Kidney glomerular epithelial cell (primary cell): ENCODE measurements at places on chromosomes 7 and 10.

DNA sequence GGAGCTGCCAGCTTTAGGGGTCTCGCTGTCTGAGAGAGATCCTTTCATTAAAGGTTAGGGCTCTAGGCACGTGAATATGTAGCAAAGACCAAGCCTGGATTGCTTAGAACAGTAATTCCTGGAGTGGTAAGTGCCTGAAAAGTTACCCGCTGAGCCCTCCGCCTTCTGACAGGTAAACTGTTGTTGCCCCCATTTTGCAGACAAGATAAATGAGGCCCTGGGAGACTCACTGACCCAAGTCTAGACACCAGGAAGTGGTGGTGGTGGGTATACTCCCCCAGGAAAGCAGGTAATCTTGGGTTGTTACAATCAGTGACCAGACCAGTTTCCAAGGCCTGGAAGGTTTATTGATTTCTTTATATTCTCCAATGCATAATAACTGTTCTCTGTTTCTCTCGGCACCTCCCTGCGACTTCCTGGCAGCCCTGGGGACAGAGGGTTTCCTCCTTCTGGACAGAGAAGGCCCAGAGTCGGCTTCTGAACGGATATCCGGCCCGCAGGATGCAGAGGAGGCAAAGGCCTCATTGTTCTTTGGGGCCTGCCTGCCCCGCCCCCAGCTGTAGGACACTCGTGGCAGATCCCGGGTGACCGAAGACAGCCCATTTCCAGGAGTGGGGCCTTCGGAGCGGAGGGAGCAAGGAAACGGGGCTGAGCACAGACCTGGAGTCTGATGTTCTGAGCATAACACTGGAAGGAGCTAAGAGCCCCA lies 1.3 kb upstream of the GRK5 start:
- DNase-seq, result peak; percentile 64

DNA sequence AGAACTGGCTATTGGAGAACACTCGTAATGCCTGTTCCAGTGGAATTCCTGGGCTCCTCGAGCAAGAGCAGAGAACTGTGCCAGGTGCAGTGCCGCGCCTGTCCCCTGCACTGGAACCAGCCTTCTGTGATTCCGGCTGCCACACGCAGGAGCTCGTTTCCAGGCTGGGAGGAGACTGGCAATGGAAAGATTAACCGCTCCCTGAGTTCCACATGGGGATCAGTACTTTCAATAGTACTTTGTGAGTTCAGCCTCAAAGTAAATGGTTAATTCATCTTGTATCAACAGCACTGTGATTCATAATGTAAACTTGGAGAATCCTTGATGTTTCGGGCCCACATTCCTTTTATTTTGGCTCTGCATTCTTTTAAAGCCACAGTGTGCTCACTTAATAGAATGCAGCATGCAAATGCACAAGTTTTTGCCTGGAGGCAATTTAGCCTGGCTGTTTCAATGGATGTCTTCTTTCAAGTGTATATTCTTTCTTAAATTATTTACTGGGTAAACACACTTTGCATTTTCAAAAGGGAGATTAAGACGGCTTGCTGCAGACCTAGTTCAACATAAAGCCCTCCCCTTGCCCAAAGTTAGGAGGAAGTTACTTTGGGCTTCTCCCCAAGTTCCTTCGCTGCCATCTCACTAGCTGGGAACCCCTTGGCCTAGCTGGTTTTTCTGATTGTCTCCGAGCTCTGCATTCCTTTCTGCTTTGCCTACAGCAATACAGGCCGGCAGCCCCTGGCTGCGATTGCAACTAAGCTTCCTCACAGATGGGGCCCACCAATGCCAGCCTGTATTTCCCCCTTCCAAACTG lies 138.1 kb upstream of the TCF7L2 start:
- peak; percentile 96 for DNase-seq

GRCh38 chr10:133159950-133160825 lies at the start of gene KNDC1:
TSS of gene KNDC1 (plus strand) at chr10:133160219. CDS start at chr10:133160468, 249 bp downstream.
- DNase-seq, result no peak

DNA sequence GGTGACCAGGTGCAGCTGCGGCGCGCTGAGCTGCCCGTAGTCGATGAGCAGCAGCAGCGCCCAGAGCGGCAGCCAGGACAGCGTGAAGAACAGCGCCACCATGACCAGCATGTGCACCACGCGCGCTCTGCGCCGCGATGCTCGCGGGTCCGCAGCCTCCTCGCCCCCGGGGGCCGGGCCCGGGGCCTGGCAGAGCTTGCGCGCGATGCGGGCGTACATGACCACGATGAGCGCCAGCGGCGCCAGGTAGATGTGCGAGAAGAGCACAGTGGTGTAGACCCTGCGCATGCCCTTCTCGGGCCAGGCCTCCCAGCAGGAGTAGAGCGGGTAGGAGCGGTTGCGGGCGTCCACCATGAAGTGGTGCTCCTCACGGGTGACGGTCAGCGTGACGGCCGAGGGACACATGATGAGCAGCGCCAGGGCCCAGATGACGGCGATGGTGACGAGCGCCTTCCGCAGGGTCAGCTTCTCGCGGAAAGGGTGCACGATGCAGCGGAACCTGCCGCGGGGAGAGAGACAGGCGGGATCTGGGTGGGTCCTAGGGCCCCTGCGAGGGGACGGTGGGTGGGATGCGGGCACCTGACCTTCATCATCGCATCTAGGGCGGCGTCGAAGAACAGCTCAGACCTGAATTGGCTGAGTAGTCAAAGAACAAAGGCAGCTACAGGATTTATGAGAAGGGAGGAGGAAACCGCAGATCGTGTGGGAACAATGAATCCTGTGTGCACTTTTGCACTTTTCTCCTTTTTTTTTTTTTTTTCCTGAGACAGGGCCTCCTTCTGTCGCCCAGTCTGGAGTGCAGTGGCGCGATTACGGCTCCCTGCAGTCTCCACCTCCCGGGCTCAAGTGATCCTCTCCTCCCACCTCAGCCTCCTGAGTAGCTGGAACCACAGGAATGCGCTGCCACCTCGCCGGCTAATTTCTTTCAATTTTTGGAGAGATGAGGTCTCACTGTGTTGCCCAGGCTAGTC lies 22.4 kb upstream of the PPA1 start:
- peak; percentile 92 for DNase-seq

GRCh38 chr10:72308320-72308987 lies 34.7 kb downstream of the DDIT4 start:
- no peak for DNase-seq

- no peak for DNase-seq
Observed at GRCh38 chr7:43768201-43768886, 9.9 kb downstream of the BLVRA start.

DNA sequence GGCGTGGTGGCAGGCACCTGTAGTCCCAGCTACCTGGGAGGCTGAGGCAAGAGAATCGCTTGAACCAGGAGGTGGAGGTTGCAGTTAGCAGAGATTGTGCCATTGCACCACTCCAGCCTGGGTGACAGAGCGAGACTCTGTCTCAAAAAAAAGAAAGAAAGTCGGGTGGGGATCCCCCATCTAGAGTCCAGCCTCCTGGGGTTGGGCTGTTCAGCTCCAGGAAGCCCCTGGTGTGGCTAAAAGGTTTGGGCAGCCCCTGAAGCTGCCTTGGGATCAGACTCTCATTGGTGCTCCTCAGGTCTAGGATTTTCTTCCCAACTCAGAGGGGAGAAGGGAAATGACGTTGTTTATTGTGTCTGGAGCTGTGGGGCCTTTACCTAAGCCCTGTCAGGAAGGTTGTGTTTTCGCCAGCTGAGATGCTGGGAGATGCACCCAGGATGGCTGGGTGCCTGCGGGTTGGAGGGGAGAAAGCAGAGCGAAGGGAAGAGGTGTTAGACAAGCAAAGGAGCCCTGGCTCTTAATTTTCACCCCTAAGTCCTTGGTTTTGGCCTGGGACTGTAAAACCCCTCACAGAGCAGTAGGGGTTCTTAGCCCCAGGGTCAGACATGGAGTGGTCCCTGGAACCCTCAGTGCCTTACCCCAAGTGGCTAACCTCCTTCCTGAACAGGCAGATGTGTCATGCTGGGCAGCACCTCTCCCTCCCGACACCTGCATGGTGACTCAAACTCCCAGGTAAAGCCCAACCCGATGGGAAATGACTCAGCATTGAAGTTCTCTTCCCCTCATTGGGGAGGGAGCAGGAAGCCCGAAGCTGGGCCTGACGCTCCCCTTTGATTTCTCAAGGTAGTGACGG lies 21.1 kb downstream of the PLAU start:
- peak; percentile 23 for DNase-seq

GRCh38 chr10:64537928-64538327 lies 1016.7 kb downstream of the REEP3 start:
- DNase-seq, result no peak

DNA sequence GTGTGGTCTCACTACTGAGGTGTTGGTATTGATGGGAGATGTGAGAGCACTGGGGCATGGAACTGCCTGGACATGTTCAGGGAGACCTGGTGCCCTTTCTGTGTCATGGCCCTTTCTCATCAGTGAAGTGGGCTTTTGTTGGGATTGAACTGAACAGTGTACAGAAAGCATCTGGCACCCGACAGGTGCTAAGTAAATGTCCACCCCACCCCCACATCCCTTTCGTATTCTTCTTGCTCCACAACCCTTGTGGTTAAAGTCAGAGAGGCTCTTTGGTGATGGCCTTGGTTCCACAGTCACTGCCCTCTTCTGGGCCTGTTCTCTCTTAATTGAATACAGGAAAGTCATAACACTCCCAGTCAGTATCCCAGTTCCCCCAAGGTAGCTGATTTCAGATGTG lies 5.4 kb downstream of the NOM1 start:
- no peak for DNase-seq

DNA sequence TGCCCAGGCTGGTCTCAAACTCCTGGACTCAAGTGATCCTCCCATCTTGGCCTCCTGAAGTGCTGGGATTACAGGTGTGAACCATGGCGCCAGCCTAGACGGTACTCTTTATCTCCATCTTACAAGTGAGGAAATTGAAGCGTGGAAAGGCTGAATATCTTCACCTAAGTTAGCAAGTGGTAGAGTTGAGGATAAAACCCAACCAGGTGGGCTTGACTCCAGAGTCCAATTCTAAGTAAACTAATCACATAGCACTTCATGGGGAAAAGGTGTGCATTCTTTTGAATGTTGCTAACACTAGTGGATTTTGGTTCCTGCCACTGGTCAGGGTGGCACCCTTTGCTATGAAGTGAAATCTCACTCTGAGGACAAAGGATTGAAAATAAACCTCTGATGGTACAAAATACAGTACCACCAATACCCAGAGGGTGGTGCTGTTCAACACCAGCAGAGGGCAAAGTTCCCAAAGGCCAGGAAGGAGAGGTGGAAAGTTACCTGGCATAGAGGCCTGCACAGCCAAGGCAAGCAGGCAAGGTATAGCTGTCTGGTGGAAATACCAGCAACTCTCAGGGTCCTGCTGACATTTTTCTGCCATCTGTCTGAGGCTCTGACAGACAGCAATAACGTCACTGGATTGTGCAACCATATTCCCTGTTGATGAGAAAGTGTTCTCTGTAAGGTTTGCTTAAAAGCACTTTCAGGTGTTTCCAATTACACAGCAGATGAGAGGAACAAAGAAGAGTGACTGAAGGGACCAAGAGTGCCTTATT lies 17.6 kb downstream of the ZDHHC16 start:
- peak; percentile 43 for DNase-seq

- DNase-seq, result no peak
Observed at GRCh38 chr10:88067737-88068136, 204.3 kb downstream of the PTEN start.

- no peak for DNase-seq
Observed at GRCh38 chr10:1954300-1954699, 217.0 kb upstream of the ADARB2 start.

- DNase-seq, result no peak
Observed at GRCh38 chr7:115068220-115068619, 146.3 kb downstream of the MDFIC start.

GRCh38 chr7:127976738-127977120 lies 54.5 kb downstream of the LRRC4 start:
- DNase-seq, result no peak

GRCh38 chr7:118496138-118496644 lies 271.7 kb downstream of the ANKRD7 start:
- no peak for DNase-seq

DNA sequence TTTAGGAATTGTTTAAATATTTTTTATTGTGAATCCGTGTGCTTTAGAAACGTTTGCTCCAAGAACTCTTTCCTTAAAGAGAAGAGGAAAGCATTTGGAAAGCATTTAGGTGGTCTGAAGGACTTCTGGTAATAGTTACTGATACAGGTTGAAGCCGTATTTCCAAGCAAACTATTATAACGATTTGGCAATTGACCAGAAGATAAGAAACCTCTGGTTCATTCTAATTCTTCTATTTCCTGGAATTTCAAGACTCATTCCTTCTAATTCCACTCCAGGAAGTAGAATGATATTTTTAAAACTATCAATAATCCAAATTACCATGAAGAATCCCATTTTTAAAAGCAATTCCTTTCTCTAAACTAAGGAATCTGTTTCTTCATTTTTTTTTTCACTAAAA lies 158.9 kb upstream of the AGR3 start:
- no peak for DNase-seq

- peak; percentile 44 for DNase-seq
Observed at GRCh38 chr10:80613466-80614170, 75.9 kb downstream of the SH2D4B start.

DNA sequence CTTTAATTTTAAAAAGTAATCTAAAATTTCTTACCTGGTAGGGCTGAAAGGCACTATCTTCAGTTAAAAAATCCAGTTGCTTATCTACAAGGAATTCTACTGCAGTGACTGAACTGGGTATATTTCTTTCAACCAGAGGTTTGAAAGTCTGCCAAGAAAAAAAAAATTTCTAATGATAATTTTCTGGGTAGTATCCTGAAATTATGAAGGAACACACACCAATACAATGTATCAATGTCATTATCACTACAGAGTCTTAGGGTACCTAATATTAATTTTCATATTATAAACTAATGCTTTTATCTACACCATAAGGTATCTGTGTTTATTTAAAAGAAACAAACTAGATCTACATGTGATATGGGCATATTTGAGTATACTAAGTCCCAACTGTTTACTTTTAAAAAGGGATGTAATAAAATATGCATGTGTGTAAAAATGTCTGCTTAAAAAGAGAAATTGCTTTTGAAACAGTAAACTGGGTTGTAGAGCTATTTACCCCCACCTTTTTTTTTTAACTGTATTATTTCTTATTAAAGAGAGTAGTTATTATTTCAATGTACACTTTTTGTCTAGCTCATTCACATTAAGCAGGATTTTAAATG lies 131.6 kb downstream of the NRBF2 start:
- DNase-seq, result no peak

GRCh38 chr7:112853422-112853821 lies 63.2 kb upstream of the TMEM168 start:
- DNase-seq, result no peak
